ENCODE measurements at places on chromosomes 11 and 22. TPM values are rescaled to one million over a fixed set of nuclear protein-coding genes. Genes with fewer than 3 reads are reported as not detected.

DTX4 gene
- 51.7 TPM for total RNA-seq

SMPD1 gene
- 39.7 TPM for total RNA-seq

TXNRD2 gene
- 47.5 TPM for total RNA-seq

NTM gene
- total RNA-seq = 2.3 TPM

SGSM1 gene
- 2.9 TPM for total RNA-seq

IGLL5 gene
- 11.1 TPM for total RNA-seq

UBE2L3 gene
- total RNA-seq = 47.9 TPM

APOL6 gene
- total RNA-seq = 53.8 TPM

OR8G5 gene
- total RNA-seq = 0.35 TPM

- DNase-seq = no peak
These were observed 478 bp upstream of the CD248 start for GRCh38 chr11:66317322-66317722.

DNA sequence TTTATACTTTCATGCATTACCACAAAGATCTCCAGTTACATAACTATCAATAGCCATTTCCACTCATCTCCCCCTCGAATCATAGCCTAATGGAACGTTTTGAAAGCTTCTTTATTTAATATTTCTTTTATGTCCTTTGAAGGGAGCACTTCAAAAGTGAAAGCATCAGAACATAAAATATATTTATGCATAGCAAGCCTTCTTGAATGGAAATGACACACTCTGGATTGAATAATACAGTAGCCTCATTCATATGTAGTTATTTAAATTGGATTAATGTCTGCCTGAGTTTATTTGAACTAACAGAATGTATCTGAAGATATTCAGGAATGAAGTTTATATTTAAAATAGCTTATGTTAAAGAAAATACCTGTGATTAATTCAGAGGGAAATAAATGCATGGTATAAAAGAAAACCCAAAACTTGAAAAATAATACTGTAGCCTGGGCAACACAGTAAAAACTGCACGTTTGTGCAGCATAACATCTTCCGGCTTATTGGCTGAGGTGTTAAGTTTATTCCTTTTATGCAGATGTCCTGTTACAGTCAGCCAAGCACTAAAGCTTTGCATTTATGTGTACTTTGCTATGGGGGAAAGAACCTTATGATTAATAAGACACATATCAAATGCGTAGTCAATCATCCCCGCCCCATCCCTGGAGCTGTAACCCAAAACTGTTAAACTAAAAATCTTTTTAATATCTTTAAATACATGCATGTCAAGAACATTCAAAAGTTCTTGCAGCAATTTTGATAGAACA is 22.0 kb downstream of the OOSP3 start:
- no peak for DNase-seq

DNA sequence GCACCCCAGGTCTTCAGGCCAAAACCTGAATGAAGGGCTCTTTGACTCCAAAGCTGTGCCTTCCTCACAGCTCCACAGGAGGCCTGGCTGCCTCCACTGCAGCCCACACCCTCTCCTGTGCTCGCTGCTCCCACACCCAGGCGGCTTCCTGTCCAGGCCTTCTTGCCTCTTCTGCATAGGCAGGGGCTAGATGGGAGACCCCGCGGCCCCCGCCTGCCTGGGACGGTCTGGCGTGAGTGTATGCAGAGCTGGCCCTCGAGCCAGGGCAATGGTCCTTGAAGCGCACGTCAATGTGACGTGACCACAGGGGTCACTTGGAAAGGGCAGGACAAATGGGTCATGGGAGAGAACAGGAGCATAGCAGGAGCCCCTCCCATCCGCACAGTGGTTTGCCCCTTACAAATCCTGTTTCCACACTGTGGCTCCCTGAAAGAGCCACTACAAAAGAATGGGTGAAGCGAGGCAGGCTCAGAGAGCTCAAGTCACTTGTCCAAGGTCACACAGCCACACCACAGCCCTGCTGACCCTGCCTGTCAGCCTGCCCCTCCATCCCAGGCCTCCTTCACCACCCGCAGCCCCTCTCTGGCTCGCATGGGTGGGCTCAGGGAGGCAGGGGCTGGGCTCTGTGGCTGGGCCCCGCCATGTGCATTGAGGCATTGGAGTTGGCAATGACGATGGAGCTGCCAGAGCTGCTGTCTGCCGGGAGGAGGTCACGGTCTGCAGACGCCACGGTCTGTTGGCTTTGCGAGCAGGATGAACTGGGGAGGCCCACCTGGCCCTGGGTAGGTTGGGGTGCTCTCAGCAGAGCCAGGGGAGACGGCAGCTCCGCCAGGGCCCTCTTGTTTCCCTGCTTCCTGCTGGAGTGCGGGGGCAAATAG is 71.2 kb upstream of the WNT11 start:
- no peak for DNase-seq

- peak; percentile 74 for DNase-seq
These were observed 76.5 kb upstream of the ARFGAP3 start for GRCh38 chr22:42933485-42934091.

DNA sequence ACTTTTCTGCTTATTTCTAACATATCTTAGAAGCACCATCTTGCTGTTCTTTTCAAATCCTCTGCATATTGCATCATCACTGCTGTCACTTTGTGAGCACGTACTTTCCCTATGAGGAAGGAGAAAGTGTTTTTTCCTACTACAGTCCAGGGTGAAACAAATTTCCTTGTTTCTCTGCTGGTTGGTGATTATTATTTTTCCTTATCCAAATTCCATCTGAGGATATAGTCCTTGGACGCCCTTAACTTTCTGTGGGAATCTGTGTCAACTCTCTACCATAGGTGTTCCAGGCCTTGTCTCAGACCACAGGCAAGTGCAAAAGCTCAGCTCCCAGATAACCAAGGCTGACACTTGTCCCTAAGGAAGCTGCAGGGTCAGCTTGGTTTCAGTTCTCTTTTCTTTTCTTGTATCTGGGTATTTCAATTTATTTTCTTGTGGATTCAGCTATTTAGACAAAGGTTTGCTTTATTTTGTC is 29.4 kb upstream of the LYVE1 start:
- no peak for DNase-seq

- no peak for DNase-seq
These were observed 21.3 kb downstream of the TBC1D22A start for GRCh38 chr22:46783721-46784120.

- no peak for DNase-seq
These were observed 4.6 kb downstream of the IFITM10 start for GRCh38 chr11:1745701-1746320.

GRCh38 chr22:36806835-36807234 is 10.0 kb downstream of the PVALB start:
- DNase-seq = no peak

GRCh38 chr11:87036756-87037449 is 831 bp upstream of the TMEM135 start:
- no peak for DNase-seq

- DNase-seq = no peak
These were observed 400.2 kb downstream of the RAB38 start for GRCh38 chr11:87775036-87775435.

GRCh38 chr11:113667801-113668200 is 38.3 kb downstream of the TMPRSS5 start:
- DNase-seq = no peak

- no peak for DNase-seq
These were observed 19.6 kb downstream of the RTN4R start for GRCh38 chr22:20248461-20248978.

GRCh38 chr22:31969789-31970489 is 25.6 kb downstream of the YWHAH start:
- peak; percentile 75 for DNase-seq

- DNase-seq = no peak
These were observed 134.5 kb downstream of the WNT7B start for GRCh38 chr22:45842291-45842991.

DNA sequence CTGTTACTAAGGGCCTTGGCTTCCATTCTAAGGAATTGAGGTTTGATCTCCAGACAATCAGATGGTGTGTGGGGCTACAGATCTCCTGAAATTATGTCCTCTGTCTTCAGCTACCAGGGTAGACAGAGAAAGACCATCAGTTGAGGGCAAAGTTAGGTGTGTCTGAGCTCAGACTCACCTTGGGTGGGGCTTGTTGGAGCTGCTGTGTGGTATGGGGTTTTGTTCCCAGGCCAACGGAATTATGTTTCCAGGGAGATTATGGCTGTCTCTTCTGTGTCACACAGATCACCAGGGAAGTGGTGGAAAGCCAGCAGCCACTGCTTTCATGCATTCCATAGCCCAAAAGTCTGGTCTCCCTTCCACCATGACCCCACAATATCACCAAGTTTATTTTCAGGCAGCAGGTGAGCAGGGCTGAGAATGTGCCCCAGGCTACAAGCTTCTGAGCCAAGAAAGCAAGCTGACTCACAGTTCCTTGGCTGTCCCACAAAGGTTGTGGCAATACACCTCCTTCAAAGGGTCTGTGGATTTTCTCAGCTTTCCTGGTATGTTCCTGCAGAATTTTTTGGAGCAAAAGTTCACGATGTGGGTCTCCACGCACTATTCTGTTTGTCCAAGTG is 714.9 kb downstream of the LUZP2 start:
- DNase-seq = no peak

- peak; percentile 40 for DNase-seq
These were observed 131.0 kb downstream of the PLEKHA7 start for GRCh38 chr11:16883174-16883573.

DNA sequence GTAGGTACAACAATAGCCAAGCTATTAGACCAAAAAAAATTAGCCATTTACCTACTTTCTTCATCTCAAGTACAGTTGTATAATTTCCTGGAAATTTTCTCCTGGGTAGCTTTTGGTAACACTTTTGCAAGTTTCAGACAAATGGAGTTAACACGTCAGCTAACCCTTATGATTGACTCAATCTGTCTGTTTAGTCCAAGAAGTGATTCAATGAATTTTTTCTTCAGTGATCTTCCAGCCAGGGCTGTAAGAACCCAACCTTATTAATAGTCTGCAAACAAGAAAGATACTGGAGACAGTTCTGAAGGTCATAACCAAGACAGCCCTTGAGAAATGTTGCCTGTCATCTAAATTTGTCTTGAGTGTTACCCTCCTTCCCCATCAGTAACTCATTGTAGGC is 30.1 kb upstream of the FIBIN start:
- no peak for DNase-seq
